Myocyte (in vitro differentiated cells): ENCODE measurements at places on chromosomes 12 and 14.

- no peak for DNase-seq
These were observed 11.9 kb downstream of the ADCY6 start for GRCh38 chr12:48776956-48777355.

DNA sequence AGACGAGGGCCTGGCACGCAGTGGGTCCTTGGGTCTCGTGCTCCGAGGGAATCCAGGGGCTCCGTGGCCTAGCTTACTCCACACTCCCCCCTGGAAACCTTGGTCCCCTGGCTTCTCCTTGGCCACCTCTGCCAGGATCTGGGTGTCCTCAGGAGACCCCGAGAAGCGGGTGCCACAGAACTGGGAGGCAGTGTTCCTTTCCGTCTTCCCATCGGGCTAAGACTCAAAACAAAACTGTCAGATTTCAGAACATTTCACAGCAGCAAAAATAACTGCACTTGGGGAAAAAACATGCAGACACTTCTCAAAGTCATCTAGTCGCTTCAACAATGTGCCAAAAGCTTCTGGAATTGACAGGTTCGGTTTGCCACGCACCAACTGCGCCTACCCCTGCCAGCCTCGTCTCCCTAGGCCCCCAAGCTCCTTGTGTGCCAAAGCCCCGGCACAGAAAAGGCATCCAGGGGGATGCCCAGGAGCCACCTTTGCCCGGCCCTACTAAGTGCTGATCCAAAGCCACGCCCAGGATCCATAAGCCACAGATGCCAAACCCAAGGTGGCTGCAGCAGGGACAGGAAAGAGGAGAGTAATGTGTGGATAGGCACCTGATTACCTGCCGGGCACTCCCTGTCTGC, 58.4 kb upstream of the DIO3 start:
- DNase-seq, result no peak

- peak; percentile 9 for DNase-seq
These were observed 459.4 kb downstream of the ETNK1 start for GRCh38 chr12:23084236-23084995.

DNA sequence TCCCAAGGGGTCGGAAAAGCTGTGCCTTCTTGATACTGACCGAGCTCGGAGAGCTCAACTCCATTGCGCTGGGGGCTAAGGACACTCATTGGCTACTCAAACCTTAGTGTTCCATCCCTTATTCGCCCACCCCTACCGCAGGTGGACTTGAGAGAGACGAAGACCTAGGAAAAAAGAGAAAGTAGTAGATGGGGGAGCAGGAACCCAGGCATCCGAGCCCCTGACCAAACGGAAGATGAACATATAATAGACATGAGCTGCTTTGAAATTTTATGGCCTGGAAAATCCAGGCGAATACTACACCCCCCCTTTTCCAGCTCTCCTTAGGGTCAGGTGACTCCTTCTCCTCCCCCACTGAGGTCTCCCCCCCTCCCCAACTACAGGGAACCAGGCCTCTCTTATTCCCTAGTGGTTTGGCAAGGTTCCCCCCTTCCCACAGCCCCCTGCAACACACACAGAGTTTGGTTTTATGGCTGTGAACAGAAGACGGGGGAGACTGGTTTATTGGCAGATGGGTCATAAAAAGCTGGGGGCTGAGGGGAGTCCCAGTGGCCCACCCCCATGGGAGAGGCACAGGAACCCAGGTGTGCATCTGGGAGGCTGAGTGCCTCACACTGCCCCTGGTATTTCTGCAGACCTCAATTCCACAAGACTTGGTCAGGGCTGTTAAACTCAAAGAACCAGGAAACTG, 1.6 kb downstream of the GDF11 start:
- DNase-seq, result no peak

DNA sequence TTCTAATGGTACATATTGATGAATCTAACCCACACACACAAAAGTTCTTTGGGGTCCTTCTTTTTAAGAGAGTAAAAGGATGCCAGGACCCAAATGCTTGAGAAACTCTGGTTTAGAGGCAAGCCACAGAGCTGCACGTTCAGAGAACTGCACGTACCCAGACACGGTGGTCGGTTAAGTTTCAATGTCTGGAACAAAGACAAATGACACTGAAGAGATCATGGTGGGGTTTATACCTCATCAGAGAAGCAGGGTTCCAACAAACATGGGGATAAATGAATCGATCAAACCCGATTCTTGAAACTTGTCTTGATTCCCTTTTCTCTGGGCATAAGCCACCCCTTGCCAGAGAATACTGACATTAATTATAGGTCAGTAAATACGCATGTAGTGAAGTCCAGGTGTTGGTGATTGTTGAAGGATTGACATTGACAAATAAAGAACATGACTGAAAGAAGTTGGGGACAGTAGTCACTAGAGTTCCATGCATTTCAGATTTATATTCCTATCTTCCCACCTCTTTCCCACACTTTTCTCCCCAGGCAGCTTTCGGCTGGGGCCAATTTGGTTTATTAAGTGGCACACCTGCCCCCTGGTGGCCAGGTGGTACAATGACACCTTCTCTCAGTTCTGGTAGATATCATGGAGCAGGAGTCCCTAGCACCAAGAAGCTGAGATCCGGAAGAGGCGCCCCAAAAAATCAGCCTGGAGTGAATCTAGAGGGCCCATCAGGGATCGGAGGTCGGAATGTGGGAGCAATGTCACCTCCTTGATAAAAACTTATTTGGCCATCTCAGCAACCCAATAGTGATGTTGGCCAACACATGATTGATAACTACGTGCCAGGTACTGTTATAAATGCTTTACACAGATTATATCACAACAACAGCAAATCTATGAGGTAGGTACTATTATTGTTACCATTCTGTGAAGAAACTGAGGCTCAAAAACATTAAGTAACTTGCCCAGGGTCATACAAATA, 17.8 kb upstream of the HDAC7 start:
- peak; percentile 76 for DNase-seq

DNA sequence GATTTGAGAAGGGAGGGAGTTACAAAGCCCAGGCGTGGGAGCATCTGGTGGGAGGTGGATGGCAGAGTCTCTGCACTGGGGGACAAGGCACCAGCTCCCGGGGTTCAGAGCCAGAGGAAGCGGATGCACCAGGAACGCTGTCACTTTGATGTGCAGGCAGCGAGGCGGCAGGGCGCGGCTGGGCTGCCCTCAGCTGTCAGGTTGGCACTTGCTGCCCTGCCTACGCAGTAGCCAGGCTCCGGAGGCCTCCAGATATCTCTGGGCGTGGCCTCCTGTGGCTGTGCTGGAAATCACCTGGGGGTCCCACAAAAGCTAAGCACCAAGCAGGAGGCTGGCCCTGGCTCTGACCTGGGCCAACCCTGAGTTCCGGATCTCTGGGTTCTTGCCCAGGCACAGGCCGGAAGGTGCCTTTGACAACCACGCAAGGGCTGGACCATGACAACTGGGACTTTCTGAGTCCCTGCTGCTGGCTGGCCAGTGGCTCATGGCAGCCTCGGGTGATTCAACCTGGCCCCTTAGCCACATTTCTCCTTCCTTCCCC, 62.1 kb upstream of the MAP1LC3B2 start:
- peak; percentile 34 for DNase-seq

DNA sequence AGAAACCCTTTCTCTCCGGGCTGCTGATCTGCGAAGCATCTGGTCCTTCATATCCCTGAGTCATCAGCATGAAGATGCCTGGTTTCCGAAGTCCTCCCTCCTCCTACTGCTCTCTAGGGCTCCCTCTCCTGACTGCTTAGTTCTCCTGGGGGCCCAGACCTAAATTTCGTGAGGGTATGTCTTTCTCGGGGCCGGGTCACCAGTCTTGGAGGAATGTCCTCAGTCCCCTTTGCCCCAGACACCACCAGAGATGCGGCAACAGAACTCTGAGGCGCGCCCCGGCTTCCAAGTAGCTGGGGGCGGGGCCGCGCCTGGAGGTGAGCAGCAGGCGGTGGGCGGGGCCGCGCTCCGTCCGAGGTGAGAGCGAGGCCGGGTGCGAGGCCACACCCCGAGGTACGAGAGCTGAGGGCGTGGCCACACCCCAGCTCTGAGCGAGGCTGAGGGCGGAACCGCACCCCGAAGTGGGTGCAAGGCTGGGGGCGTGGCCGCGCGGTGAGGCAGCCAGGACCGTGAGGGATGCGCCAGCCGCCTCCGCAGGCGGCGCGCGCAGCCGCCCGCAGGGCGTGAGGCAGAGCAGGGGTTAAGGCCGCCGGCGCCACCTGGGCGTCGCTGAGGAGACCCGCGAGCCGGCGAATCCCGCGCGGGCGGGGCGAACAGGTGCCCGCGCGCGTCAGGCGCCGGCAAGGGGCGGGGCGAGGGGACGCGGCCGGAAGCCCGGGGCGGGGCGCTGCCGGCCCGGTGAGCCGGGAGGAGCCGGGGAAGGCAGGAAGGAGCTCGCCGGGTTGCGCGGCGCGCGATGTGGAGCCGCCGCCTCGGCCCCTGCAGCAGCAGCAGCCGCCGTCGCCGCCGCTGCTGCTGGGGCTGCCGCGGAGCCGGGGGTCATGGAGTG, at the start of gene BICDL1:
Gene BICDL1, plus strand, starts transcription at position 765 of the 889 bp plus-strand sequence. CDS start 633 bp downstream, outside the sequence.
- DNase-seq, result peak; percentile 48

DNA sequence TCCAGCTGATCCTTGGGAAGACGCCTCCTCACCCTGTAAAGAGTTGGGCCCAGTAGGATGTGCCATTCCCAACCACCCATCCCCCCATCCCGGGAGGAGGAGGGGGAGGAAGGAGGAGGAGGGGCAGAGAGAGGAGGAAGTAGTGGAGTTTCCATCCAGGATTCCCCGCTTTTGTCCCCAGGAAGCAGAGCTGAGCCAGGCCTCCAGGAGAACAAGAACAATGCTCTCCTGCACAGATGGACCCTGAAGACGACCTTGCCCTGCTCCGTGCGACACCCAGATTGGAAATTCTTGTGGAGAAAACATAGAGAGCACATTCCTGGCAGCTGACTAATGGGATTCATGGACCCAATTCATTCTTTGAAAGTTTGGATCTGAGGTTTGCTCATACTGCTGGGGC, 132.3 kb upstream of the CRY1 start:
- peak; percentile 11 for DNase-seq

- DNase-seq, result no peak
These were observed 640.8 kb downstream of the C12orf50 start for GRCh38 chr12:87388376-87388775.

GRCh38 chr12:102955926-102956737, 1.3 kb upstream of the ASCL1 start:
- DNase-seq, result no peak

GRCh38 chr14:38001501-38001900, 206.2 kb upstream of the SSTR1 start:
- DNase-seq, result no peak

DNA sequence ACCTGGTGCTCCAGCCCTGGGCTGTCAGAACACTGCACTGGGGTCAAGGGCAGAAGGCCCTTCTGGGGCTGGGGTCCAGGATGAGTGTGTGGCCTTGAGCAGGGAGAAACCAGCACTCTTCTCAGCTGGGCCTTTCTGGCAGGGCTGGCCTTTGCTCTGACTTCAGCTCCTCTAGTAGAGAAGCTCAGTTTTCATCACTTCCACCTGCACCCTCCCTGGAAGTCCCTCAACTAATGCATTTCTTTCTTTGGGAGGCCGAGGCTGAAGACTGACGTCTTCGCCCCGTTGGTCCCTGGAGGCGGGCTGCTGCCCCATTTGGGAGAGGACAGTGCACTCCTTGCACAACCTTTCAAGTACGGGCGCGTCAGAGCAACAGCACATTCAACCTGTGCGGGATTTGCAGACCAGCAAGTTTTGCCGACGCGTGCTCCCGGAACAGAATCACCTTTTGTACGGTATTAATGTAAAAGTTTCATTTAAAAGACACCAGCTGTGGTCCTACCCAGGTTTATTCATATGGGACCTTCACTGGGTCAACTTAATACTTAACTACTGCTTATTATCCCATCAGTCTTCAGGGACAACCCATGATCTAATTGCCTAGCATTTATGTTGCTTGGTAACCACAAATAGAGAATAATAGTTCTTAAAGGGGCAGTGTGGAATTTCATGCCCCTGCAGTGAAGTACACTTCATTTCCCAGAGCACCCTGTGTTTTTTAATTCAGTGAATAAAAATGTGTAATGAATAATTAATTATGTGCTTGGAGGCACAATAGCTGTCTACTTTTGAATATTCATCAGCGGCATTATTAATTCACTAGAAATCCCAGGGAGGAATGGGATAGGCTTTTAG, 134.8 kb upstream of the VRK1 start:
- DNase-seq, result no peak

DNA sequence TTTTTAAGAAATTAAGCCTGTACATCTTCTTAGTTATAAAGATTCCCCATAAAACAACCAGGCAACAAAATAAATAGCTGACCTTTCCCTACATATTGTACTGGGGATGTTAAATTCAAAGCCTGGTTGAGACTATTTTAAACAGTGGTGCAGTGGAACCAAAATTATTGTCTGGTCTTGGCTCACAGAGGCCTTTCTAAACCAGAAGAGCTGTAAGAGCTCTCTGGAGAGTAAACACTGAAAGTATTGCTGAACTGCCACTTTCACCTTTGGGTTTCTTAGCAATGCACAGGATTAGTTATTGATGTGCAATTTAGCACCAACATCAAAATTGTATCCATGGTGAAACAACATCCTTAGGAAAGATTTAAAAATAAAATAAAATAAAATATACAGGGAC, 20.6 kb downstream of the RACGAP1 start:
- DNase-seq, result no peak

- no peak for DNase-seq
These were observed 25.1 kb upstream of the GPHB5 start for GRCh38 chr14:63343878-63344277.

- no peak for DNase-seq
These were observed 198.4 kb upstream of the ATXN7L3B start for GRCh38 chr12:74339211-74339610.

GRCh38 chr12:97713270-97713669, 250.7 kb downstream of the RMST start:
- no peak for DNase-seq

DNA sequence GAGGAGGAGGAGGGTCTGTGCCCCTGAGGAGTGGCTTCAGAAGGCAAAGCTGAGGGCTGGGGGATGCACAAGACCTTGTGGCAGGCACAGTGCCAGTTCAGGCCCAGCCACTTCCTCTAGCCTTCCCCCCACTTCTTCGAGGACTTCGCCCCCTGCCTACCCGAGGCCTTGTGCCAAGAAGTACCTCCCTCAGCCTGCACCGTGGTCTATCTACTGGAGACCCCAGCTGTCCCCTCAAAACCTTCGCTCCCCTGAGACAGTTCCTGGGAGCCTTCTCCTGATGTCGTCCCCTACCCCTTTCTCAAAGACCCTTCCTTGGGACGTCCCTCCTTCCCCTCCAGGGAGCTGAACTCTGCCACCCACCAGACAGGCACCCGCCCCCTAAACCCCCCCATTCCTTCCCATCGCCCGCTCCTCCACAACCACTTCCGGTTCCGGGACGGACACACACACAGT, 604 bp downstream of the ZNF384 start:
- DNase-seq, result no peak

DNA sequence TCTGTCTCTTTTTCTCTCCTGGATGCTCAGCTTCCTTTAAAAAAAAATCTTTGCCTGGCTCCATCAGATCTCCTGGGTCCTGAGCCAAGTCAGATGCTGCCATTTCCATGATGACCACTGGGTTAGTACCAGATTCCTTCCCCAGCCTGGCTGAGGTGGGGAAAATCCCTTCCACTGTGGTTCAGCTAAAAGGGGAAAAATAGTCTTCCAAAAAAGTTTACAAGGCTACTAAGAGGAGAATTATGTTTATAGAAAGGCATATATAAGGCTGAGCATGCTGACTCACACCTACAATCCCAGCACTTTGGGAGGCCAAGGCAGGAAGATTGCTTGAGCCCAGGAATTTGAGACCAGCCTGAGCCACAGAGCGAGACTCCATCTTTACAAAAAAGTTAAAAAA, 28.4 kb upstream of the GAS2L3 start:
- DNase-seq, result no peak
